Naive thymus-derived CD4-positive, alpha-beta T cell (primary cell): ENCODE measurements at places on chromosomes 4 and X.

DNA sequence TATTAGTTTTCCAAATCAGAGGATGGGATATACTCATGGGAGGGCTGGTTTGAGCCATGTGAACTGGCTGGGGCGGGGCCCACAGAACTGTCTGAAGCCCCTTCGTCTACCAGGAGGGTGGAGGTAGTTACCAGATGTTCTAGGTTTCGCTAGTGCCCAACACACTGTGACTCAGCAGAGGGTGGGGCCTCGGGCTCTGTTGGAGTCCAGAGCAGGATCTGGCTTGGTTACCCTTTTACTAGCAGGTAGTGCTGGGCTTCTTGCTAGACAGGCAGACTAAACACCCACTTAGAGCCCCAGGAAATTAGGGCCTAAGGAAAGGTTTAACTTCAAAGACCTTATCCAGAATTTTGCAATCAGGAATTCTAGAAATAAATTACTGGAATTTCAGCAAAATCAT lies 56.2 kb upstream of the CHRDL1 start:
- DNase-seq = no peak

GRCh38 chr4:173682609-173683008 lies 152.6 kb upstream of the HAND2 start:
- DNase-seq = no peak

DNA sequence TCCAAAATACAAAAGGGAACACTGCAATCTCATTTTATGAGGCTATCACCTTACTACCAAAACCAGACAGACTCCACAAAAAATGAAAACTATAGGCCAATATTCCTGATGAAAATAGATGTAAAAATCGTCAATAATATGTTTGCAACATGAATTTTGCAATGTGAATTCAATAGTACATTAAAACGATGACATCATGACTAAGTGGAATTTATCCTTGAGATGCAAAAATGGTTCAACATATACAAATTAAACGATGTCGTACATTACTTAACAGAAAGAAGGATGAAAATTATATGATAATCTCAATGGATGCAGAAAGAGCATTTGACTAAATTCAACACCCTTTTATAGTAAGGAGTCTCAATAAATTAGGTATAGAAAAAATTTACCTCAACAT lies 123.0 kb downstream of the AREG start:
- DNase-seq = no peak

DNA sequence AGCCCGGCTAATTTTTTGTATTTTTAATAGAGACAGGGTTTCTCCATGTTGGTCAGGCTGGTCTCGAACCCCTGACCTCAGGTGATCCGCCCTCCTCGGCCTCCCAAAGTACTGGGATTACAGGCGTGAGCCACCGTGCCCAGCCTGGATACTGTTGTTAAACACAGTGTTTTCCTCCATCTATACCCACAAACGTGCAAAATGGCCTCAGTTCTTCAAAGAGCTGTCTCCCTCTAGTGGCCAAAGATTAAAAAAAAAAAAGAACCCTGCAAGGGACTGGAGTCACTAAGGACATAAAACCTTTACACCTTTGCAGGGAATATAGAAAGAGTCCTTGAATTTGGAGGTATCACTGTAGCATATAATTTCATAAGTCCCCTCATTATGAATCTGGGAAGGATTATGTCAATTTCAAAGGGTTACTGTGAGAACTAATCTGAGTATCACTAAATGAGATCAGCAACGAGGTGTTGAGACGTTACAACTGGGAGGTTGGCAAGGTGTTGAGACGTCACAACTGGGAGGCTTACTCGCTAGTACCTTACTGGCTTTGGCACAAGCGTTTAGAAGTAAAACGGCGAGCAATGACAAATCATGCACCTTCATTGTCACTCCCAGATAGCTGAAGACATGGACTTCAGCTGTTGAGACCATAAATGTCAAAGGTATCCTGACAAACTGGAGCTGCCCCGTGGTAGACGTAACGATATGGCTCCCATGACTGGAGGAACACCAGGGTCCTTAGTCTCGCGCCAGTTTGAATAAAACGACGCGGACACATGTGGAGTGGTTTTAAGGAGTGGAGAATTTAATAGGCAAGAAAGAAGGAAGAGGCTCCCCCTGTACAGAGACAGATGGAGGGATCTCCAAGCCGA lies 33.4 kb upstream of the ENPP6 start:
- DNase-seq = peak; percentile 27

GRCh38 chr4:108902769-108903168 lies 139.9 kb upstream of the ETNPPL start:
- DNase-seq = no peak

GRCh38 chr4:38409852-38410251 lies 254.1 kb upstream of the KLF3 start:
- DNase-seq = no peak

DNA sequence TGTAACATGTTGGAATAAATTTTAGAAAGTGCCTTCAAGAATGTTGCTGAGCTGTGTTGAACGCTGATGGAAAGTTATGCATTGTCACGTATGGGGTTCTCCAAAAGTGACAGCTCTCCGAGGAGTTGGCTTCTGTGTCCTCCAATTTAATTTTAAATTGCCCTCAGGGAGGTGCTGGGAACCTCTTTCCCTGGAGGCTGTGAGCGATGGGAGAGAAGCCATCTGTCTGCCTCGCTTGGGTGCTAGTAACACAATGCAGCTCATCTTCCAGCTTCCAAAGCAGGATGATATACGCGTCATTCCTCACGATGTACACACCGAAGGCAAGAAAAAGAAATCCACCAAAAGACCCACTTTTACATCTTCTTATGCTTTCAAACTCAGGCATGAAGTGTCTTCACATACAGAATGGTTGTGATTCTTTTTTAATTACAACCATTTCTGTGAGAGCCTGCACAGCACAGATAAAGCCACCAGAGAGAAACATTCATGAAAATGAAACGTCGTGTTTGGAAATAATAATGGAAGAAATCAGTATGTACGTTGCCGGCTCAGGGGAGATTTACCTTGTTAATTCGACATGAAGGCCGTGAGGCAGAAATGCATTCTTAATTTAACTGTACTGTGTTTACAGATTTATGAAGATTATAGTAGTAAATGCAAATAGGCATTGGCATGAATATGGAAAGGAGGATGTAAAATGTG lies 218.9 kb downstream of the ASMT start:
- DNase-seq = no peak

- DNase-seq = no peak
Measured at GRCh38 chr4:69818060-69818639, 41.8 kb downstream of the SULT1E1 start.

- no peak for DNase-seq
Measured at GRCh38 chr4:75658876-75659275, 14.3 kb downstream of the G3BP2 start.

GRCh38 chr4:31807036-31807435 lies 1086.9 kb downstream of the PCDH7 start:
- no peak for DNase-seq

DNA sequence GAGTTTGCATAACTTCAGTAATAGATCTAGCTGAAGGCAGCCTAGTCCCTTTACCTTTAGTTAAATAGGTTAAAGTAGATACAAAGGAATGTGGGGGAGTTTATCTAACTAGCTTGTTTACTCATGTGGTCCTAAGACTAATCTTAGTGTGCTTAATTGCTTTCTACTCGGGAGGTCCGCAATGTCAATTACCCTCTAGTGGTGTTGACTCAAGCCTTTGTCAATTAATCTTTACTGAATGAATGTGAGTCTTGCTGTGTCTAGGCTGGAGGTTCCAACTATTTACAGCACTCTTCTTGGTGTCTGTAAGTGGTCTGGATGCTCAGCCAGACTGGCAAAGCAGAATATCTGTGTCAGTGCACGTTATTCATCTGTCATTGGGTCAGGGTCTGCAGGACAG lies 17.9 kb upstream of the YTHDC1 start:
- DNase-seq = no peak

- DNase-seq = no peak
Measured at GRCh38 chr4:57131849-57132742, 21.9 kb upstream of the IGFBP7 start.

- DNase-seq = no peak
Measured at GRCh38 chr4:110475881-110476818, at the start of gene ENPEP. Gene ENPEP, plus strand, starts transcription at chr4:110476155. Its CDS starts 260 bp downstream, at chr4:110476415.

- DNase-seq = no peak
Measured at GRCh38 chr4:113433536-113434246, 327.8 kb downstream of the CAMK2D start.

DNA sequence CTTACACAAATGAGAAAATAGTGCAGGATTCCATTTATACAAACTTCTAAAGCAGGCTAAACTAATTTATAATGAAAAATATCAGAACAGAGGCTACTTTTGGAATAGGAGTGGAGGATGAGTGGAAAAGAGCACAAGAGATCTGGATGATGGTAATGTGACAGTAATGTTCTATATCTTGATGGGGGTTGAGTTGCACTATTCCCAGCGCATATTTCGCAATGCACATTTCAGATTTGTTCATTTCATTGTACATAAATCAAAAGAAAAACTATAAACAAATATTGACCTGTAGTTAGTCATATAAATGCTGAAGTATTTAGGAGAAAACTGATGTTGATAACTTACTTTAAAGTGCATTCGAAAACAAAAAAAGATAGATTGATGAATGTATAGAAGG lies 177.0 kb upstream of the MAOA start:
- no peak for DNase-seq

GRCh38 chr4:142168181-142168580 lies 531.8 kb downstream of the IL15 start:
- DNase-seq = no peak

GRCh38 chr4:70885174-70885573 lies 17.0 kb upstream of the MOB1B start:
- no peak for DNase-seq

DNA sequence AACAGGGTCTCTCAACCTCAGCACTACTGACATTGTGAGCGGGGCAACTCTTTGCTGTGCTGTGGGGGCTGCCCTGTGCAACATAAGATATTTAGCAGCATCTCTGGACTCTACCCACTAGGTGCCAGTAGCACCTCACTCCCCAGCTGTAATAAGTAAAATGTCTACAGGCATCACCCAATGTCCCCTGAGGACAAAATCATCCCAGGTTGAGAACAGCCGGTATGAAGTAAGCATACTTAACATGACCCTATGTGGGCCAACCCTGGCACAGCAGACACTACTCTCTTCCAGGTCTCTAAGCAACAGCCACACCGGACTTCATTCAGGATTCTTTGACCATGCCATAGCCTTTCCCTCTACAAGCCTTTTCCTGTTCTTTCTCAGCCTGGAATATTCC lies 10.5 kb upstream of the MGST2 start:
- no peak for DNase-seq

DNA sequence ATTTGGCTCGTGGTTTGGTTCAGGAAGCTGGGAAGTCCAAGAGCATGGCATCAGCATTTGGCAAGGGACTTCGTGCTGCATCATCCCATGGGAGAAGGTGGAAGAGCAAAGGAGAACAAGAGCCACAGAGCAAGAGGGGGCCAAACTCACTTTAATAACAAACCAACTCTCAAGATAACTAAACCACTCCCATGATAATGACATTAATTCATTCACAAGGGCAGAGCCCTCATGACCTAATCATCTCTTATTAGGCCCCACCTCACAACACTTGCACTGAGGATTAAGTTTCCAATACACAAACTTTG lies 113.4 kb upstream of the ATXN3L start:
- DNase-seq = no peak

GRCh38 chr4:3213661-3214250 lies 35.2 kb upstream of the MSANTD1 start:
- no peak for DNase-seq

GRCh38 chrX:97936296-97936695 lies 1052.6 kb downstream of the RPA4 start:
- DNase-seq = no peak

- DNase-seq = no peak
Measured at GRCh38 chrX:19554786-19555185, 39.5 kb upstream of the MAP3K15 start.

- DNase-seq = no peak
Measured at GRCh38 chr4:174107746-174108354, 175.6 kb downstream of the FBXO8 start.

- DNase-seq = peak; percentile 81
Measured at GRCh38 chrX:24479924-24480323, 14.8 kb downstream of the PDK3 start.

DNA sequence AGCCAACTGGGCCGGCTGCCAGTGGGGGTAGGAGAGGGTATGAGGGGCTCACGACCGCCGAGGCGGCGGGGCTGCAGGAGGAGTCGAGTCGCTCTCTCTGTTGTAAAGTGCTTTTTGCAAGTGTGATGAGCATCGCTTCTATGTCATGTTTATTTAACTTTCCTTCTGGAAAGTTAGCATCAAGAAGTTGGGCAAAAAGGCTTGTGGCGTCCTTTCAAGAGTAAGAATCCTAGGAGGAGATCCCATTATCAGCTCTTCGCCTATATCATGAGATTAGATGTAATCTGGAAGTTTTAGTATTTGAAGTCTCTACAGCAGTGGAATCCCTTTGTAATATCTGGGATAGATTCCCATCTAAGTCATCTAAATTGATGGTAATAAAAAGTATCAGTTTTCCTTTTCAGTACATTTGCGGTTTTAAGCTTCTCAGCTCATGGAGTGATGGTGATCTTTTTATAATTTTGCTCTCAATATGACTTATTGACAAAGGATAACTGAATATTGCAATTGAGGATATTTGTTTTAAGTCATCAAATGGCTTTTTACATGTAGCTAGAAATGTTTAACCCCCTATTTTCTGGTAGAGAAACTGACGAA lies 1.7 kb downstream of the GALNT7 start:
- no peak for DNase-seq

DNA sequence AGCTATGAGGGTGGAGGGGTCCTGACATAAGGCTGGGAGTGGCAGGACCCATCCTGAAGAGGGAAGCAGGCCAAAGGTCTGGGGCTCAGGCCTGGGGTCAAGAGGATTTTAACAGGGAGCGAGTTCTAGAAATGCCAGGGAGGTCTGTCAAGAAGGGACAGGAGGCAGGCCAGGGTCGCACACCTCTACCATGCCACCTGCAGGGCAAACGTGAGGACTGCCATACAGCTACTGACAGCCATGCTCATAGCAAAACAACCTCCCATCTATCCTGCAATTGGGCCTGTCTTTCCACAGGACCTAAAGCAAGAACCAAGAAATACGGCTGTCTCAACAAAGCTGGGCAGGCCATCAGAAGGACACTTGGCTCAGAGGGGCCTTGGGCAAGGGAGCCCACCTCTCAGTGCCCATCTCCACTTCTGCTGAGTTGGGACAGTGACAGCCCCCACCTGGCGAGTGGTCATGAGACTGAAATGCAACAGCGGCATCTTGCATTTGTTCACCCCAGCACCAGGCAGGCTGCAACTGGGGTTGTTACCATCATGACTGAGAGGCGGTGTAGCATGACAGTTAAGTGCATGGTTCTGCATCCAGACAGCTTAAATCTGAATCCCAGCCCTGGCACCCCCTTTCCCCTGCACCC lies 92.7 kb downstream of the WFS1 start:
- DNase-seq = no peak

DNA sequence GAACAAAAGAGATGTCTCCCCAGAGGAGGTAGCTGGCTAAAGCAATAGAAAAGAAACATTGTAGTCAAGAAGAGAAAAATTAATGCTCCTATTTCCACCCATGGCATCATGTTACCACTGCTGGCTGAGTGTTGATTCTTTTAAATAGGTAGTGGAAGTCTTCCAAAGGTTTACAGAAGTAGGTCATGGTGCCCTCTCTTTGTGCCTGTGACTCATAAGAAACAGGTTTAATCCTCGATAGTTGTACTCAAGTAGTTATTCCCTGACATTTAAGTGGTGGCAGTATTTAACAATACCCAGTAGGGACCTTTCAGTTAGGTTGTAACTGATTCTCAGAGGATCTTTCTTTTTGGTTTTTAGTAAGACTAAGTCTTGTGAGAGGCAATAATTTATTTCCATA lies 247.8 kb downstream of the TEX13A start:
- no peak for DNase-seq
